ENCODE measurements at places on chromosomes 2 and 18.
A peak's percentile ranks its signal among the peaks of the same experiment; 100 is the strongest.

- DNase-seq = no peak
Measured at GRCh38 chr2:149064365-149064841, 25.9 kb downstream of the LYPD6B start.

- no peak for DNase-seq
Measured at GRCh38 chr18:22594155-22594690, 176.5 kb upstream of the CTAGE1 start.

GRCh38 chr2:235746257-235746934 is 252.6 kb downstream of the AGAP1 start:
- peak; percentile 16 for DNase-seq

GRCh38 chr2:147173189-147173581 is 671.6 kb upstream of the ACVR2A start:
- DNase-seq = no peak

GRCh38 chr2:160085662-160086061 is 23.2 kb upstream of the PLA2R1 start:
- DNase-seq = no peak

DNA sequence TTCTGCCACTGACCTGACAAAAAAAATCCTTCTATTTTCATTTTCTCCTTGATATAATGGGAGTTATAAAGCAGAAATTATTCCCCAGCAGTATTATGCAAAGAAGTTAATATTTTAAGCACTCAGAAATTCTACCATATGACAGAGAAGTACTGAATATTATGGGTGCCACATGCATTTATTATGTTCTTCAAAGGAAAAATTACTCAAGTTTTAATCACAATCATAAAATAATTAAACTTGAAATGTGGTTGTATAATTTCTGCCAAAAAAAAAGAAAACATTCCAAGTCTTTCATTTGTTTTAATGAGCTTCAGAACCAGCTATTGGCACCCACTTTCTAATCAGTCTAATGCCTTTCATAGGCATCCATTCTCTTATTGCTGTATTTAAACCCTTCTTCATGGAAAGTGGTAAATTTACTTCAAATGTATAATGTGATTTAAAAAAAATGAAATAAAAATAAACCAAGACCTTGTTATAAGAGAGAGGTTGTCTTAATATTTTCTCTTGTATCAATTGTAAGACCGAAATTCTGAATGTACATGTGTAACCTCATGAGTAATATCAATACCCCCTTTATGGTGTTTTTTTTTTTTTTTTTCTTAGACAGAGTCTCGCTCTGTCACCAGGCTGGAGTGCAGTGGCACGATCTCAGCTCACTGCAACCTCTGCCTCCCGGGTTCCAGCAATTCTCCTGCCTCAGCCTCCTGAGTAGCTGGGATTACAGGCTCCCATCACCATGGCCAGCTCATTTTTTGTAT is 302.3 kb downstream of the IRS1 start:
- no peak for DNase-seq

GRCh38 chr2:108492364-108492763 is 41.9 kb upstream of the LIMS1 start:
- no peak for DNase-seq

GRCh38 chr18:38602341-38602740 is 1036.7 kb upstream of the CELF4 start:
- no peak for DNase-seq

- peak; percentile 4 for DNase-seq
Measured at GRCh38 chr2:38274286-38275276, 102.5 kb downstream of the ATL2 start.

- no peak for DNase-seq
Measured at GRCh38 chr2:224349396-224349795, 52.5 kb downstream of the FAM124B start.

- DNase-seq = no peak
Measured at GRCh38 chr2:29447513-29447912, 332.3 kb downstream of the CLIP4 start.

- DNase-seq = peak; percentile 26
Measured at GRCh38 chr2:241882091-241882625, 12.6 kb downstream of the RTP5 start.

- DNase-seq = no peak
Measured at GRCh38 chr2:231256494-231256893, 58.1 kb downstream of the ARMC9 start.

GRCh38 chr2:60091894-60092293 is 461.6 kb downstream of the BCL11A start:
- no peak for DNase-seq

GRCh38 chr2:239802185-239802649 is 222.9 kb downstream of the NDUFA10 start:
- DNase-seq = no peak

DNA sequence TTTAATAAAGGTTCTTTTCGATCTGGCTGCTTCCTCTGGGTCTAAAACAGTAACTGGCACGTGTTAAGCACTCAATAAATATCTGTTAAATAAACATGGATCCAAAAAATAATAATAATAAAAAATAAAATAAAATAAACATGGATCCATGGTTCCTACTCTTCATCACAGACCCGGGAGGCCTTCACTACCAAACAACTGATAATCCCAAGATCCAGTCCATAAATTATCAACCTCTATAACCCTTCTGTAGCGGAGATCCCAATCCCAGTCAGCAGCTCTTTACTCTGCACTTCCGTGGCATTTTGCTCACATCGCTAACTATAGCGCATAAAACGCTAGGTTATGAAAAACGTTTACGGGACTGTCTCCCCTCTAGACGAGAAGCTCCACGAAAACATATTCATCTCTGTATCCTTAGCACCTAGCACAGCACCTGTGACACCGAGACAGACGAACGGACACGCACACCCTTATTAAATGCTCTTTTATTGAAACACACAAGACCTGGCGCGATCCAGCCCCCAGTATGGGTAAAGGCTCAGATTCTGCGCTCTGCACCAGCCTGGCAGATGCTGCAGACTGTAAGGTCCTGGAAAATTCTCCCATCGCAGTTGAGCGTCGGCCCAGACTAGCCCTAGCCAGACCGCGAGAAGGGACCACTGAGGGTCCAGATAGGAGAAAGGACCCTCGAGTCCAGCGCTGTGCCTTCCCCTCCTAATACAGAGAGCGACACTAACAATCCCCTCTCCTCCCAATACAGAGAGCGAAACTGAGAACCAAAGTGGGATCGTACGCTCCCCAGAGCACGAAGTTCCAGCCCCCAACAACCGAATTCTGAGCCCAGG is 770 bp downstream of the NBAS start:
- DNase-seq = no peak

DNA sequence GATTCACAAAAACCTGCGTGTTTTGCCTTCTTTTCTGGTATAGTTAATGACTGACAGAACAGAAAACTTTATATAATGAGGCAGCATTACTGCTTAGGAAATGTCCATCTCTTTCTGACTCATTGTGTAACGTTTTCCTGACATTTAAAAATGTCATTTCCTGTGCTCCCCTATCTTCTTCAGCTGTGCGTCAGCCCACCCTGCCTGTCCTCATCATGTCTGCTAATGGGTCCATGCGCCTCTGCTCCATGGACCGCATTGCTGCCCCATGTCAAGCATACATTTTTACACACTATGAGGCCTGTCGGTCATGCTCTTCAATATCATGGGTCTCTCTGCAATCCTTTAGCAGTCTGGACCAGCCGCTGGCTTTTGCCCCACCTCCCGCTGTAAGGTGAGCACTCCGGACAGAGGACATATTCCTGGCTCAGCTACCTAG is 234.3 kb downstream of the CDCA7 start:
- no peak for DNase-seq

DNA sequence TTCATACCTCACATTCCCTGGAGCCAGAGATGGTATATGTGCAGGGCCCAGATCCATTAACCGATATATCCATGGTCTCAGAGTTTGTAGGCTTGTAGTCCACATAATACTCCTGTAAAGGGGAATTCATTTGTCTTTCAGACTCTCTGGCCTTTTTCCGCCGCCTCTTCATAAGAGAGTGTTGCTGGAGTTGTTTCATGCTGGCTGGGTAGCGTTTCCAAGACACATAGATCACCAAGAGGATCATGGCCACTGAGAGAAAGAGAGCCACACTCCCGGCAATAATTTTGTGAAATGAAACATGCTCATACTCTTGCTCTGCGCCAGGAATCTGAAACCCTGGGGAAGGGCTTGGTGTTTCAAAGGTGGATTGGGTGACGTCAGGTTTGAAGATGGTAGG is 3.9 kb downstream of the LRRTM4 start:
- DNase-seq = no peak

GRCh38 chr2:25592766-25593292 is 80.5 kb downstream of the DTNB start:
- DNase-seq = no peak

DNA sequence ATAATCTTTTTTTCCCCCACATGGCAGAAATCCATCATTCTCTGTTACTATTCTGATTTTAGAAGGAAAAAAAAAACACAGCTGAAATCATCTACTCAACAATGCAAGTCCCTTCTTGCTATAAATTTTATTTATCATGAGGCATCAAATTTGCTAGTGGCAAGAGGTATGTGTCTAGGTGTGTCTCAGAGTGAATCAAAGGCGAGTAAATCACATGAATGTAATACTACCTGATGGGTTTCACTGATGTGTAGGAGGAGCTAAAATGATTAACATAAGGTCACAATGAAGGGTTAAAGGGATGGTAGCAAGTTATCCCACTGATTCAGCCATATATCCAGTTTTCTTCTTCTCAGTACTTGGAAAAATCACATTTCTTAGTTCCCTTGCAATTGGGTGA is 24.5 kb upstream of the PELI1 start:
- no peak for DNase-seq

DNA sequence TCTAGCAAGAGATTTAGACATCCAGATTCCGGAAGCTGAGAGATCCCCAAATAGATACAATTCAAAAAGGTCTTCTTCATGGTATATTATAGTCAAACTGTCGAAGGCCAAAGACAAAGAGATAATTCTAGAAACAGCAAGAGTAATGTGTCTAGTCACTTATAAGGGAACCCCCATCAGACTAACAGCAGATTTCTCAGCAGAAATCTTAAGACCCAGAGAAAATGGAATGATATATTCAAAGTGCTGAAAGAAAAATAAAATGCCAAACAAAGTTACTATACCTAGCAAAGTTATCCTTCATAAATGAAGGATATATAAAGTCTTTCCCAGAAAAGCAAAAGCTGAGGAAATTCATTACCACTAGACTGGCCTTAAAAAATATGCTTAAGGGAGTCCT is 36.1 kb upstream of the PAX3 start:
- no peak for DNase-seq

DNA sequence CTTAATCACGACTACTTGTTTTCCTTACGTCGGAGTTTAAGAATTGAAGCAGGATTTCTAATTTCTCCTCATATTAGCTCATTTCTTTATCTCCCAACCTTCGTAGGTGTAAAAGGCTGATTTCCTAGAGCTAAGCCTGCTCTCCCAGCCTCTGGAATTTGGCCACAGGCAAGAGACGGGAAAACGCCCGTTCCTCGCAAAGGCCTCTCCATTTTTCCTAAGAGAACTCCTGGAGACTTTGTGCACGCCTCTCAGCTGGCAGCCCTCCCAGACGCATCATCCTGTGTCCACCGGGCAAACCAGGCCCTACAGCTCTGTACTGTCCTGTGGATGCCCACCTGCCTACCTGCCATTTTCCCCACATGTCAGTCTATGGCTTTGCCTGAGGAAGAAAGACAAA is 106.3 kb downstream of the FTCDNL1 start:
- DNase-seq = no peak

GRCh38 chr2:237564526-237565131 is 1.7 kb upstream of the PRLH start:
- no peak for DNase-seq

DNA sequence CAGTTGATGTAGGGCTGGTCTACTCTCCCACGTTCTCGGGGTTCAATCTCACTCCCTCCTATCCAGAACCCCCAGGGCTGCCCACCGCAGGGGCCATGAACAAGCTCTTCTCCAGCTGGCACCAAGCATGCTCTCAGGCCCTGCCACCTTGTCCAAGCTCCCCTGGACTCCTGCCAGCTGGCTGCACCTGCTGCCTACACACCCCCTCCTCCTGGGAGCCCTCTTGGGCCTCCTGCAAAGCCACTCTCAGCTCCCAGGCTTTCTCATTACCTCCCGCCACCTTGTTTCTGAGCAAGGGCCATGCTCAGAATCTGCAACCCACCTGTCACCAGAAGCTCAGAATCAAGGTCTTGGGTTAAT is 56.0 kb downstream of the HDAC4 start:
- no peak for DNase-seq

- DNase-seq = no peak
Measured at GRCh38 chr2:233938676-233939370, 21.6 kb downstream of the TRPM8 start.
